ENCODE measurements at places on chromosomes 12 and 14.

DNA sequence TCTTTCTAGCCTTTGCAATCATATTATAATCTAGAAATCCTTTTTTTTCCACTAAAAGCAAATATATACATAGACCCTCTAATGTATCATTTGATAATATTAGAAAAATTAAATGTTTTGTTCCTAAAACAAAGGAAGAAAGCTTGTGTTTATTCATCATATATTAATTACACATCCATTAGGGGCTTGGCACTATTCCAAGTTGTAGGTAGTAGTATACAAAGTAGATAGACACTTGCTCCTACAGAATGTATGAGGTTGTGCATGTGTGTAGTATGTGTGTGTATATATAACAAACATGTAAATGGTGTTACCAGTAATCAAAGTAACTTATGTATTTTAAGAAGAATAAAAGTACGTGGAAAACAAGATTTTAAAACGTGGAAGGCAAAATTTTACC lies 15.0 kb upstream of the KCNMB4 start:
- DNase-seq: no peak

- DNase-seq: no peak
Measured at GRCh38 chr12:97748298-97748697, 285.7 kb downstream of the RMST start.

DNA sequence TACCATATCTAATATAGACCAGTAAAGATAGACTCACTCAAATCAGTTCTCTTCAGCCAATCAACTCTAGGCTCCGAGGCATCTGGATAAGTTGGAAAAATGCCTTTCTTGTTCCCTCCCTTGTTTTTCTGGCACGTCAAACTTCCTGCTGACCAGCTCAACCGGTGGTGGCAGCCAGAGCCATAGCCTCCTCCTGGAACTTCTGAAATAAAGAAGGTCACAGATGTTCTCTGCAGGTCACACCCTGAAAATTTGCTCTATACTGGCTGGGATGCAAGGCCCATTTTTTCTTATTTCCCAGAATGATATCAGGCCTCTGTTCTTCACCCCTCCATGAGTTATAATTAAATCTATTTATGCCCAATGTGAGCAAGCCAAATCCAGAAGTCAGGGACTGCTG lies 81.9 kb downstream of the BMP4 start:
- DNase-seq: no peak

GRCh38 chr12:56151672-56152131 lies 685 bp upstream of the MYL6B start:
- no peak for DNase-seq

DNA sequence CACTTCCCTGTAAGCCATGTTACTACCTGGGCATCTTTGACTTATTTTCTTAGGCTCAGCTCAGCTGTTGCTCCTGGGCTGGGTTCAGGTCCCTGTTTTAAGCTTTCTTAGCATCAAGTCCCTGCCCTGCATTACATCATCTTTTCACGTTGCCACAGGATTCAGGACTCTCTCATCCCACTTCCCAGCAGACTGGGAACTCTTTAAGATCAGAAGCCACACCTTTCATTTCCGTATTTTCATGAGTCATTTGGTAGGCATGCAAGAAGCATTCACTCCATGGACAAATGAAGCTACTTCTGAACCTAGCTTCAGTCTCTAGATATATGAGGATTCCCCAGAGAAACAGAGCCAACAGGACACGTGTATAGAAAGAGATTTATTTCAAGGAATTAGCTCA lies 726.8 kb downstream of the VRK1 start:
- no peak for DNase-seq

GRCh38 chr12:67482751-67483661 lies 165.5 kb upstream of the DYRK2 start:
- peak; percentile 83 for DNase-seq

- DNase-seq: no peak
Measured at GRCh38 chr14:56660677-56661389, 81.2 kb downstream of the TMEM260 start.

DNA sequence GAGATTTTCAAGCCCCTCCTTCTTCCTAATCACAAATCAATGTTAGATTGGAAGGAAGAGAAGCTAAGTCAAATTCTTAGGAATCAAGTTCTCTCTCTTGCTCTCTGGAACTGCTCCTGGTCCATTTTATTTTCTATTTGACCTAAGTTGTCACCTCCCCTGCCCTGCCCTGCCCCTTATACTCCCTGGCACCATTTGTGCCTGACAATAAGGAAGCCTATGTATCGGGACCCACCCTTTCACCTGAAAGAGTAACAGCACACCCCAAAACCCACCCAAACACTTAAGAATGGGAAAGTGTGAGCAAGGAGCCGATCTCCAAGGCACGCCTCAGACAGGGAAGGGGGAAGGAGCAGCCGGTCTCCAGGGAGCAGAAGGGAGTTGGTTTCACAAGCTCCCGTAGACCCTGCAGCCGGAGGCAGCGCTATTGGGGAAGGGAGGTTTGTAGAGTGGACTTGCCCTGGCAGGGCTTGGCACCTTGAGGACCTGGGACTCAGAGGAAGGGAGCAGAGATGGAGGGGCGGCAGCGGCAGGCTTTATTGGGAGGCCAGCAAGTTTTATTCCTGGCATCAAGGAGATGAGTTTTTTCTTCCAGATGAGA lies 1.6 kb downstream of the LRRC74A start:
- no peak for DNase-seq

GRCh38 chr12:124790650-124791400 lies 72.8 kb downstream of the SCARB1 start:
- no peak for DNase-seq

DNA sequence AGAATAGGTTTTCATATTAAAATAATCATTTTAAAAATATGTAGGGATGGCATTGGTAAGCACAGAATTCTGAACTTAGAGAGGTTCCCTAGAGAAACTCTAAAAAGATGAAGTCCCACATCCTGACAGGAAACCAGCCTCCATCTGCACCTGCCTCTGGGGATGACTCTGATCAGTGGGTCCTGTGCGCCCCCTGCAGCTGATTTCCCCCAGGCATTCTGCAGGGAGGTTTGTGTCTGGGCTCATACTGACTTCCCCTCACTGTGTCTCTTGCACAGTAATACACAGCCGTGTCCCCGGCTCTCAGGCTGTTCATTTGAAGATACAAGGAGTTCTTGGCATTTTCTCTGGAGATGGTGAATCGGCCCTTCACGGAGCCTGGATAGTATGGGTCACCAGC lies 602.9 kb downstream of the TMEM121 start:
- DNase-seq: no peak

Measured in GM12864 (cell line).